Fibroblast of mammary gland (primary cell): ENCODE measurements at places on chromosomes 1 and 21.
A peak's percentile ranks its signal among the peaks of the same experiment; 100 is the strongest.

DNA sequence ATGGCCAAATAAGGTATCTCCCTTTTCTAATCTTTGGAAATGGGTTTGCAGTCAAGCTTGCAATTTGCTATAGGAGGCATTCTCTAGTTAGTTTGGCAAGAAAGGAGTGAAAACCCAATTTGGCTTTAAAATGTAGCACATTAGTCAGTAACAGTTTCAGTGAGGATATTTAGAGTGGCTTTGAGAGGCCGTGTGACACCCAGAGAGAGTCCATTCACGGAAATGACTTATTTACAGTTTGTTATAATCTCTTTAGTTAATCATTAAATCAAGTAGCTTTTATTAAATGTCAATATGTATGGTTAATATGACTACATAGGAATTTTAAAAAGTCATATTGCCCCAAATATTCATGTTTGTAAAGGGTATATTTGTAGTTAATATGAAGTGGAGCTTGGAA, 9.6 kb downstream of the ZBTB18 start:
- DNase-seq = no peak

- DNase-seq = no peak
Observed at GRCh38 chr1:119703666-119704450, 7.9 kb upstream of the PHGDH start.

GRCh38 chr1:156525071-156525501, 24.5 kb upstream of the MEF2D start:
- no peak for DNase-seq

DNA sequence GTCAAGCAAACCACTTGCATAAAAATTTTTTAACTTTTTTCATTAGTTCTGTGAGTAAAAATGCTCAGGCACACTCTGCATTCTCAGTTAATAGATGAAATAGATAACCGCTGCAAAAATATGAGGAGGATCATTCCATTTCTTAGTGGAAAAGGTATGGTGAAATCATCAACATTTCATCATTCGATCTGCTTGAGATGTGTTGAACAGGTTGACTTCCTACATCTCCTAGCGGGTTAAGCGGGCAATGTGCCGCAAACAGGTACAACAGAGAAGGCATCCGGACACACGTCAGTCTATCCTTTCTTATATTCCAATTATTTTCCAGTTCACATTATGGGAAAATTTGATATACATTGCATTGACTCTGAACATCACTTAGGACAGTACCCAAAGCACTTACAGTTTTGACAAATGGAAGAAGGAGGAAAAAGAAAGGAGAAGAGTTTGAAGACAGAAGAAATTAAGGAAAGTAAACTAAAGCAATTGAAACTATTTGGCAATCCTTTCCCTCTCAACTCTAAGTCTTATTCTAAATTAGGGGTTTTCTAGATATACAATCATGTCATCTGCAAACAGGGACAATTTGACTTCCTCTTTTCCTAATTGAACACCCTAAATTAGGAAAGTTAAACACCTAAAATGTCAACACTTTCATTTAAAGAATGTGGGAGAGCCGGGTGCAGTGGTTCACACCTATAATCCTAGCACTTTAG, 33.5 kb downstream of the NIBAN1 start:
- DNase-seq = no peak

- DNase-seq = no peak
Observed at GRCh38 chr1:23803674-23804073, 3.1 kb upstream of the GALE start.

GRCh38 chr1:57165546-57165945, 199.7 kb upstream of the C8B start:
- peak; percentile 50 for DNase-seq

- DNase-seq = no peak
Observed at GRCh38 chr1:25033828-25034705, 104.0 kb upstream of the RUNX3 start.

DNA sequence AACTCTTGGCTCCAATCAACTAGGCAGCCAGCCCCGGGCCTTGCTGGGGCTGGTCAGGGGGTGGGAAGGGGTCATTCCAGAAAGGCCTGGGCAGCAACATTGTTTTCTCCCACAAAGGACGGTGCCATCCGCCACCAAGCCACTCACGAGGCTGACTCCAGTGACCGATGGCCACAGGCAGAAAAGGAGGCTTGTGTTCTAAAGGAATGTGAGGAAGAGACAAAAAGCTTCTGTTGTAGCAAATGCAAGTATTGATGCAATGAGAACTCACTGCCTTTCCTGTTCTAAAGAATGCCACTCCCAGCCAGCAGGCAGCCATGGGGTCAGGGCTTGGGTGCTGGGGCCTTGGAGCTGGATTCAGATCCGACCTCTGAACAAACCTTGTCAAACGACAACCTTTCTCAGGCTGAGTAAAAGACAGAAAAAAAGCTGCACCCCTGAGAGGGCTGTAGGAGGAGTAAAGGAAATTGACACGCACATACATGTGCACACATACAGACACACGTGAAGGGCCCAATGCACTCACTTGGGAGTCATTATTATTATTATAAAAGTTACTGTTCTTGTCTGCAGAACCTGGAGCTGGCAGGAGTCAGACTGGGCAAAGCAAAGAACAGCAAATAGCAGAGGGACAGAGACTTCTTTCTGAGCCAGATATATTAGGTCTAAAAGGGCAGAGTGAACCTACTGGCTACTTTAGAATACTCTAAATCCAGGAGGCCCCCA, 13.9 kb upstream of the PRMT2 start:
- no peak for DNase-seq

DNA sequence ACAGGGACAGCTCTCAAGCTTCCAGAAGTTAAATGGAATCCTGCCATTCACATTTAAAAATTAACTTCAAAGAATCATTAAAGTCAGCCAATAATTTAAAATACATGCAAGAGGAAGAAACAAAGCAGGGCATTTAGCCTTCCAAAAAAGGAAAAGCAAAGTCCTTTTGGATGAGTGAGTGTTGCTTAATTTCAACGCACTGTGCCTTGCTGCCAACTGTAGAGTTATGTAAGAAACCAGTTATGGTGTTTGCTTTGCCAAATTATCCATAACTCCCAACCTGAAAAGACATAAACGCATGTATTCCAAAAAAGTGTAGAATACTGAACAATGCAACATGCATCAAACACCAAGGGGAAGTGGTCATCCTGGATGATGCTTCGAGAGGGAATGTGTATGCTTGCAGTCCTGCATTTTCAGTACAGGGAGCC, 16.1 kb upstream of the KCNE1 start:
- peak; percentile 42 for DNase-seq

DNA sequence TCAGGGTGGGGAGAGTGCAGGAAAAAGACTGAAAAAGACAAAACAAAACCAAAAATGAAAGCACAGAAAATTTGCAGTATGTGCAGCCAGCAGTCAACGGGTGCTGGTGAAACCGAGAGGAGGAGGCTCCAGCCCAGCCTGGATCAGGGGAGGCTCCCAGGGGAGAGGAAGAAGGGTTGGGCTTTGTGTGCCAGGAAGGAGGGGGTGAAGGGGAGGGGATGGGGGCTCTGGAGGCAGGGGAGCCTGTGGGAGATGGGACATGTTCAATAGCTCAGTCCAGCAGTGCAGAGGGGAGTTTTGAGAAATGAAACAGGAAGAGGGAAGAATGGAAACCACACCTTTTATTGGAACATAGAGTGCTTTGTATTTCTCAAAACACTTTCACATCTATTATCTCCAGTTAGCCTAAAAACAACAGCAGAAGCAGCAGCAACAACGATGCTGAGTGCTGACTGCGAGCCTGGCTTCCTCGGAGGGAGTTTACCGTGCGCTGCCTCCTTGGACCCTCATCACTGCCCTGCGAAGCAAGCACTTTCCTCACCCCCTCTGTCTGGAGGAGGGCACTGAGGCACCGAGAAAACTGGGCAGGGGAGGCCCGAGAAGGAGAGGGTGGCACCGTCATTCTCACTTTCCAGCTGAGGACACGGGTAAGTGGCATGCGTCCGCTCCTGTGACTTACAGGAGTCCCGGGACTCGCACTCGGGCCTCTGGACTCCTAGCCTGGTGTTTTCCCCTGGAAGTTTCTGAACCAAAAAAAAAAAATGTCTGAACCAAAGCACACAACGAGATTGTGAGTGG, 62.9 kb downstream of the MDM4 start:
- peak; percentile 18 for DNase-seq

- no peak for DNase-seq
Observed at GRCh38 chr1:196438329-196438728, 169.9 kb downstream of the KCNT2 start.
